Amniotic stem cell (primary cell): ENCODE measurements at places on chromosomes 1 and 21.

- DNase-seq: no peak
These were observed 35.7 kb upstream of the COL6A1 start for GRCh38 chr21:45945868-45946210.

DNA sequence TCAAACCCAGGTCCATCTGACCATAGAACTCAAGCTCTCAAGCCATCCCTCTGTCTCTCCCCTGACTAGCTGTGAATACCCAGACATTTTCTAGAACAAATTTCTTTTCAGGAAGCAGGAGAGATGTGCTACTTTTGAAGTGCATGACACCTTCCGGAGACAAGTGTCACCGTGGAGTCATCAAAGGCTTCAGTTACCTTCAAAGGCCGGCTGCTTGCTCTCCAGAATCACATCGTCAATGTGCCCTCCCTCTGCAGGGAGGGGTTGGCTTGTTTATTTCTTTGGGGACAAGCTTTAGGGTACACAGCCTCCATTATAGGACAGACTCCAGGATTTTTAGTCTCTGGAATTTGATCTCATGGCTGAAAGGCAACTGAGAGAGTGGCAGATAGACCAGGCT is 37.7 kb upstream of the IGSF21 start:
- no peak for DNase-seq

GRCh38 chr1:116268211-116268610 is 104.8 kb upstream of the ATP1A1 start:
- no peak for DNase-seq

- no peak for DNase-seq
These were observed 65.8 kb upstream of the VAMP3 start for GRCh38 chr1:7705048-7705907.

DNA sequence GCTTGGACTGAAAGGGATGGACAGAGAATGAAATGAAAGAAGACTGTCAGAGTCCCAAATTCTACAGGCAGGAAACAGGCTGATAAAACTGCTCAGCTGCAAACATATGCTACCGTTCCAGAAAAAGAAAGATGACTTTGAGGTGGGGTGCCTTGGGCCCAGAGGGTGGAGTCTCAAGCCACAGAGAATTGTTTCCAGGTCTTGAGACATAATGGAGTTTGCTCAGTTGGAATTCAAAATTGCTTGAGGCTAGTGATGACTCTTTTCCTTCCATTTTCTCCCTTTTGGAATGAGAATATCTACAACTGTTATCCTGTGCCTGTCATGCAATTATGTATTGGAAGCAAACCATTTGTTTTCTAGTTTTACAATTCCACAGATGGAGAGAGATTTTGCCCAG is 23.6 kb upstream of the PSEN2 start:
- no peak for DNase-seq

DNA sequence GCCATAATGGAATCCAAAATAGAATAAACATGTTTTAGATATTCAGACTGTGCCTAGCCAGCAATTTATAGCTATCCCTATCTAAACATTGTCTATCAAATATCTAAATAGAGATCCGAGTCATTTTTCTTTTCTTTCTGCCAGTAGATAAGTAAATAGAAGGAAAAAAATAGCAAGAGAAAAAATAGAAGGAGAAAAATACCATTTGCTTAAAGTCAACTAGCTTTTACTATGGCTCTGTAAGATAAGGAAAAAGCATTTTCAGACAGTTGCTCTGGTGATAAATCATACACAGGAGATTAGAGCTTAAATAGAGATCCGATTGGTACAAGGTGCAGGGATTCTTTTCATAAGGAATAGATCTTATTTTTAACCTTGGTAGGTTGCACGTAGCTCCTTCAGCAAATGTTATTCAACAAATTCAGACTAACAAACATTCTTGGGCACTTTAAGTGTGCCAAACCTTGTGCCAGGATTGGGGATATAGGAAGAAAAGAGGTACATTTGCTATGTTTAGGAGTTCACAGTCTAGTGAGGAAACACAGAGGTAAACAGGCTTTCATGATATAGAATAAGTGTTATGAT is 70.1 kb upstream of the CCDC190 start:
- no peak for DNase-seq

DNA sequence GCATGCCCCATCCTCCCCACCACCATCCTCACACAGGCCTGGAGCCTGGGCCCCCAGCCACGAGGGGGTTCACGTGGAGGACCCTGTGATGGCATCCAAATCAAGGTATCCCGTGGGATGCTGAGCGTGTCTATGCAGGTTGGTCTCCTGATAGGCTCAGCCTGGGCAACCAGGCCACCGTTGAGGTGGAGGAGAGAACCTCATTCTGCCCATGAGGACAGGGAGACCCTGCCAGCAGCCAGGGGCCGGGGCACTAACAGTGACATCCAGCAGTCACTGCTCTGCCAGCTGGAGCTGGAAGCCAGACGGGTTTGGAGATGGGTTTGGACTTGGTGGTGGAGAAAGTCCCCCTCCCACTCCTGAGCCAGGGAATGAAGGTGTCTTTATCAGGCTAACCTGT is 582.8 kb downstream of the MATN1 start:
- no peak for DNase-seq

DNA sequence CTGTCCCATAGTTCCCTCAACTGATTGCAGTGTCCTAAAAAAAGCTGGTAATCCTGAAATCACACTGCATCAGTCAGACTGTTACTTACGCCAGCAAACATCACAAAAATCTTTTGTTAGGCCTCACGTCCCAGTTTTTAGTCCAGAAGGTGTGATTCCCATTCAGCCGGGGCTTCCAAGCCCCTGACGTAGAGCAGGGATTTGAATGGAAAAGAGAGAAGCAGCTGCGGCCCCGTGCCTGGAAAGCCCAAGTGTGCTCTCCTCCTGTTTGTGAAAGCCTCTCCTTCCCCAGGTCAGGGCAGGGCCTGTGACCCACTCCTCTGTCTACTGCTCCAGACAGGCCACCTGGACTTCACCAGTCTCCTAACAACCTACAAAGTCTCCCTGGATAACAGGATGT is 20.7 kb downstream of the KCNA10 start:
- DNase-seq: no peak
